ENCODE measurements at places on chromosomes 2 and 18.

- no peak for DNase-seq
Observed at GRCh38 chr2:105877945-105878344, 133.2 kb downstream of the NCK2 start.

- no peak for DNase-seq
Observed at GRCh38 chr2:70979180-70979488, 704 bp downstream of the ANKRD53 start.

DNA sequence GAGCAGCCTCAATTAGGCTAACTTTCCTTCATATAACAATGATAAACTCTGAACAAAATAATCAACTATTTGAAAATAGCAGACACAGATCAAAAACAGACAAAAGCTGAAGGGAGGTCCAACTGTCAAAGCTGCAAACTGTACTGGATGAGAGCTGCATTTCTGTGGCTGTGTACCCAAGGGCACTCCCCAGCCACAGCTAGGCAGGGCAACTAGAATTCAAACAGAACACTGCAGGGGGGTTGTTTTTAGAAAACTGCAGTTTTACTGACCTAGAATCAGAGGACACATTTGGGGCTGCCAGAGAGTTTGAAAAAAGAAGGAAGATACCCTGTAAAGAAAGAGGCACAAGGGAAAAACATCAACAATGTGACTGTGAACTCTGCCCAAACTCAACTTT, 56.8 kb downstream of the SMAD2 start:
- no peak for DNase-seq

GRCh38 chr2:17482651-17483050, 35.6 kb downstream of the RAD51AP2 start:
- no peak for DNase-seq

GRCh38 chr18:7645756-7646155, 78.6 kb downstream of the PTPRM start:
- DNase-seq = no peak

- DNase-seq = no peak
Observed at GRCh38 chr2:37453027-37453426, 108.6 kb downstream of the QPCT start.

- no peak for DNase-seq
Observed at GRCh38 chr18:75053028-75053629, 155.8 kb downstream of the PTGR3 start.

- DNase-seq = no peak
Observed at GRCh38 chr2:45470531-45470930, 140.5 kb downstream of the SRBD1 start.

DNA sequence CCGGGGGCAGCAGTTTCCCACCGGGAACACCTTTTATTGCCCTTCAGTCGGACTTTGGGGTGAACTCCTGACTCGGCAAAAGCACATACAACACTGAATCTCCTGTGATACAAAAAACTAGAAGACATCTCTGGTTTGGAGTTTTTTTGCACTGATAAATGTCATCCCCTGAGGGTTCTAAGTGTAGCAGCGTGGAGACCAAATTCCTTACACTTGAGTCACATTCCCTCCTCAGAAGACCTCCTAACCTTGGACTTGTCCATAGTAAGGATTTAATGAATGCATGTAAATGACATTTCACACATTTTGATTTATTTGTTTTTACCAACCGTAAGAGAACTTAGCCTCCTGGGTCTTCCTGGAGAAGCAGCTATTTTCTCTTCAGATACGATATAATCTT, 54.0 kb upstream of the GPR45 start:
- no peak for DNase-seq

- no peak for DNase-seq
Observed at GRCh38 chr2:198106621-198107385, 302.4 kb downstream of the PLCL1 start.

- no peak for DNase-seq
Observed at GRCh38 chr2:72916743-72917137, 579 bp upstream of the EMX1 start.

GRCh38 chr2:138741851-138742250, 38.3 kb downstream of the NXPH2 start:
- no peak for DNase-seq

DNA sequence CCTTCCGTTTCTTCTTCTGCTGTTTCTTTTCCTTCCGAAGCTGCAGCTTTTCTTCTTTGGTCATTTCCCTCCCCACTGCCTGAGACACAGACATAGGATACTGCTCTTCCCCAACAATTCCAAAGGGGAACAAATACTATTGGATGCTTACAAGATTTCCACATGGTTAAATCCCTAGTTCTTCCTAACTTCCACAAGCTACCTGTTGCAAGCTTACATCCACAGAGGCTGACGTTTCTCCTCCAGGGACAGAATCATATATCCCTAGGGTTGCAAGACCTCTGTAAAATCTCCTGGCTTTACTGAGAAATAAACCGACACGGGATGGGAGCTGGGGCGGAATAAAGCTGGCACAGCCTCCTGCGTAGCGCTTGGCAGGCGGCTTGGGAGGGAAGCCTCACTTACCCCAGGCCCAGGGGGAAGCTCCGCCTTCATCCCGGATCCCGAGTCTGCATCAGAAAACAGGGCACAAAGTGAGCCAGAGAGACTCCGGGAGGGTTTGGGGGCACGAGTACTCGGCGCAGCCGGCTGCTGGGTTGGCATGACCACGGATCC, 590 bp downstream of the EIF2B4 start:
- peak; percentile 60 for DNase-seq

DNA sequence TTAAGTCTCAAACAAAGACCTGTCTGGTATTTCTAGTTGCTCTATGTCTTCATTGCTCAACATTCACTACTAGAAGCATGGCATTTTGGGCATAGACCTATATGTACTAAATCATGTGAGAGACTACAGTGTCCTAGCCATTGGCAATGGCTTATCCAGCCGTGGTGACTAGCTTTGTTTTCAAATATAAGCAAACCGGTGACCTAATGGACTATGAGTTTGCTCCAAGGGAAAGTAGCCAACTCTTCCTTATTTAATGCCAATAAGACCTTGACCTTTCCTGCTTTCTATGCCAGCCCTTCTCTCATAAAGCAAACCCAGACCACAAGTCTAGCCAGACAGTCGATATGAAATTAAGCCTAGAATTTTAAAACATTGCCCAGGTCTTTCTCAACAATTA, 113.7 kb upstream of the CREB1 start:
- no peak for DNase-seq

DNA sequence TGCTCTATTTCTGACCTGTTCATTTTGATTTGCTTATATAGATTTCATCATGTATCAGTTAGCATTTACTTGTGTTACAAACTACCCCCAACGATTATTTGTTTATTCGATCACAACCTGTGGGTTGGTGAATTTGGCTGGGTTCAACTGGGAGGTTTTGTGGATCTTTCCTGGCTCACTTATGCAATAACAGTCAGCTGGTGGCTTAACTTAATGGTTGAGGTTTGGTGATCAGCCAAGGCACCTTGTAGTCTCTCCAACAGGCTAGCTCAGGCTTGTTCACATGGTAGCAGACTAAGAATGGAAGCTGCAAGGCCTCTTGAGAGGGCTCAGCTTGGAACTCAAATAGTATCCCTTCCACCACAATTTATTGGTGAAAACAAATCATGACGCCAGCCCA, 5.4 kb upstream of the PUM2 start:
- DNase-seq = peak; percentile 66

DNA sequence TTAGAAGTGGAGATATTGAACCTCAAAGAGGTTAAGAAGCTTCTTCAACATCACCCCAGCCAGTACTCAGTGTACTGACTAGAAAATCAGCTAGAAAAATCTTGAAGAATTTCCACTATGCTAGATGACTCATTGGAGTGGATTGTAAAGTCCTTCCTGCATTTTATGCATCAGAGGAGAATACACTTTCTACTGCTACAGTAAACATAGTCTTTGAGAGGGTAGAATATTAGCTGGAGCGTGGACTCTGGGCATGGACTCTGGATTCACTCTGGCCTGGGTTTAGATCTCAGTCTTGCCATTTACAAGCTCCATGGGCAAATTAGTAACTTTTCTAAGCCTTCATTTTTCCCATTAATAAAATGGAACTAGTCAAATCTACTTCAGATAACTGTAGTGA, 215.9 kb downstream of the IRS1 start:
- DNase-seq = peak; percentile 72

- peak; percentile 25 for DNase-seq
Observed at GRCh38 chr2:120758181-120759144, 22.8 kb downstream of the GLI2 start.

DNA sequence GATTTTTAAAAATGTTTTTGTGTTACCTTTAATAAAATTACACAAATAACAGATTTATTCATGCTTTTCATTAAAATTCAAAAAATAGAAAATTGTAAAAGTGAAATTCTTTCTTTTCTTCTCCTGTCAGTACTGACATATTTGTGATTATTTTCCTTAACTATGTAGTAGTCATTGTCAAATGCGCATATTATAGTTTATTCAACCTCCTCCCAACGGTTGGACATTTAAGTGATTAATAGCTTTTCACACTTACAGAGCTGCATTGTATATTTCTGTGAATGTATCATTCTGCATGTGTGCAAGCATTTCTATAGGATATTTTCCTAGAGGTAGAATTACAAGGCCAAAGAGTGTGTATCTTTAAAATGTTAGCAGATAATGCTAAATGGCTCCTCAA, 259.2 kb downstream of the SH3BP4 start:
- no peak for DNase-seq

GRCh38 chr2:2229626-2230432, 101.2 kb downstream of the MYT1L start:
- DNase-seq = no peak

GRCh38 chr2:165827921-165828276, 33.9 kb upstream of the GALNT3 start:
- DNase-seq = peak; percentile 40

GRCh38 chr18:22223254-22223964, 54.0 kb downstream of the GATA6 start:
- no peak for DNase-seq

- no peak for DNase-seq
Observed at GRCh38 chr18:58769321-58769720, 95.4 kb upstream of the ZNF532 start.

DNA sequence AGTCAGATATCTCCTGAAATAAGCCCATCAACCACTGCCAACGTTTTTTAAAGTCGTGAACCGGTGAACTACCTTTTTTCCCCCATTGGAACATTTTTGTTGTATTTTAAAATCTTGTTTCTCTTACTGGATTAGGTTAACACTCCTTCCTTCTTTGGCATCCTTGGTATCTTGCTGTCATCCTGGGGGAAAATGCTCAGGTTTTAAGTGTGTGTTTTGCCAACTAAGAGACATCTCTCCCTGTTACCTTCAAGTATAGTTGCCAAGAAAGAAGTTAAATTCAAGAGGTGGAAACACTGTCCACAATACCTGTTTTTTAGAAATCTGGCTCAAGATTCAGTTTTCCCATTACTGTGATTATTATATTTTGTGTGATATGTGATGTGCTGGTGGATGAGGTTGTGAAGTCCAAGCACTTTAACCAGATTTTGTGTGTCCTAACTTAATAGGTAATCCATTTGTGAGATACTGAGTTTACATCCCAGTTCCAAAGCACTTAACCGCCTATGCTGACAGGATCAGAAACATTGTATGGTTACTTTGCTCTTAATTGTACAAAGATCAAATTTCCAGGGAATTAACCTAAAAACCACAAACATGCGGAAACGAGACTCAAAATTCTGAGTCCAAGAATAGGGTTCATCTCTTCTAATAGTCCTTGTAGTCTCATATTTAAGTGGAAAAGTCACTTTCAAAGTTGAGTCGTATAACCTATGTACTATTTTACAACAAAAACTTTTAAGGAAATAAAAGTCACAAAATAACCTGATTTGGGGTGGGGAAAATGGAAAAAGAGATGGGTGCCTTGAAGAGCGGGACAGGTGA, 1.3 kb upstream of the SP3 start:
- DNase-seq = no peak

DNA sequence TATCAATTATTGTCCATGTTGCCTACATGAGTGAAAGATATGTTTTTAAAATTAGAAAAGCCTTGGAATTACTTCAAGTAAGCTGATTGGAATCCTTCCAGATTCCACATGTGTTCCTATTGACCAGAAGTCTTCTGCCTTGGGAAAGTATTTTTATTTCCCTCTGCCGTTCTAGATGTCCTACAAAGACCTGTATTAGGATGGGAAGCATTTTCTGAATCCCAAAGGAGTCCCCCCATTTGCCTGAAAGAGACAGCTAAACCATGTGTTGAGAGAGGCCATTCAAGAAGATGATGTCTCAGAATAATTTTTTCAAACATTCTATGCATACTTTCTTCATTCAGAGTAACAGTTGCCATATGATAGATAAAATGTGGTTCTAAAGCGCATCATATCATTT, 19.0 kb upstream of the MYO1B start:
- DNase-seq = no peak

- no peak for DNase-seq
Observed at GRCh38 chr2:196739031-196739430, 60.5 kb downstream of the GTF3C3 start.

GRCh38 chr2:64092502-64092901, 51.7 kb downstream of the PELI1 start:
- DNase-seq = no peak

DNA sequence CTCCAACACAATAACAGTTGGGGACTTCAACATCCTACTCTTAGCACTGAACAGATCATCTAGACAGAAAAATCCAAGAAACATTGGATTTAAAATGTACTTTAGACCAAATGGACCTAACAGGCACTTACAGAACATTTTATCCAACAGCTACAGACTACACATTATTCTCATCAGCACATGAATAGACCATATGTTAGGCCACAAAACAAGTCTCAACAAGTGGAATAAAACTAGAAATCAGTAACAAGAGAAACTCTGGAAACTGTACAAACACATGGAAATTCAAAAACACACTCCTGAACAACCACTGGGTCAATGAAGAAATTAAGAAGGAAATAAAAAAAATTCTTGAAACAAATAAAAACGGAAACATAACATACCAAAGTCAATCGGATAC, 117.5 kb downstream of the ACVR1 start:
- no peak for DNase-seq

DNA sequence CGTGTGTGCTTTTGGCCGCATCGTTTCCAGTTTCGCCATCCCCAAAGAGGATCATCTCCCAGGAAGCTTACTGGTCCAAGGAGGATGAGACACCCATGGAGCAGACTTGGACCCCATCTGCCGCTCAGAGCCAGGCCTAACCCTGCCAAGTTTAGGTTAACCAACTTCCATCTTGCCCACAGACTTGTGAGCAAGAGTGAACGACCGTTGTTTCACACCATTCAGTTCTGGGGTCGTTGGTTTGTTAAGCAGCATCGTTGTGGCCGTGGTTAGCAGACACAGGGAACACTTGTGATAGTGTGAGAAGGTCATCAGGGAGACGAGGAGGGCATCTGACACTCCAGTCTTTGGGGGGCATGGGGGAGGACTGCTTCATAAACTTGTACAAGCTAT, 15.1 kb downstream of the IL1R2 start:
- DNase-seq = no peak
